ENCODE measurements at places on chromosomes 6 and 20. TPM values are rescaled to one million over a fixed set of nuclear protein-coding genes. Genes with fewer than 3 reads are reported as not detected.

- DNase-seq: peak; percentile 67
Measured at GRCh38 chr20:53162251-53162835, 190.2 kb downstream of the TSHZ2 start.

- peak; percentile 59 for DNase-seq
Measured at GRCh38 chr6:52995913-52996645, 995 bp upstream of the GSTA4 start.

DNA sequence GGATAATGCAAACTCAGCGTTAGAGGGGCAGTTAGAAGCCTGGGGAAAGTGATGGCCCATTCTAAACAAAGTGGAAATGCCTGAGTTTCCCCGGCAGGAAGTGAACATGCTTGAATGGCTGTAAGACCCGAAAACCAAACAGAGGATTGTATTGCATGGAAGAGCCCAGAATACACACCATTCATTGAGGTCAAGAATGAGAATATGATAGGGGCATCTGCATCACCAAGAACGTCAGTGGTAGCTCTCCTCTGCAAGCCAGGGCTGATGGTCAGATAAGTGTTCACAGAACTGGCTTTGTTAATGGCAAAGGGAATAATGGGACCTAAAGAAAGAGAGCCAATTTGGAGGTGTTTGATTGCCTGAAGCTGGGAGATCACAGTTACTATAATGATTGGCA is 663.4 kb downstream of the KHDRBS2 start:
- no peak for DNase-seq

DNA sequence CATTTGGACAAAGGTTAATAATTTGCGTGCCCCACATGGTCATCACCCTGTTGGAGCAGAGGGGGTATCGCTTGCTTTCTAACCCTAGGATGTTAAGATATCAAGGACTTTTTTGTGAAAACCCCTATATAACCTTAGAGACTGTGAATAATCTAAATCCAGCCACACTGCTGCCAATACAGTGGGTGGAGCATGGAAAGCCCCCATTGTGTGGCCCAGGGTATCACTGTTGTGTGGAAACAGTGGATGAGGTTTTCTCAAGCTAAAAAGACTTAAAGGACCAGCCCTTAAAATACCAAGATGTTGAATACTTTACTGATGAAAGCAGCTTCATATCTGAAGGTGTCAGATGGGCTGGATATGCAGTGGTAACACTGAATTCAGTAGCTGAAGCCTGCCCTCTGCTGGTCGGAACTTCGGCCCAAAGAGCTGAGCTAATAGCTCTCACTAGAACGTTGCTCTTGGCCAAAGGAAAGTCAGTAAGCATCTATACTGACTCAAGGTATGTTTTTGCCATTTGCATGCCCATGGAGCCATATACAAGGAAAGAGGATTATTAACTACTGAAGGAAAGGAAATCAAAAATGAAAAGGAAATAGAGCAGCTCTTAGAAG is 695.2 kb downstream of the PHF3 start:
- peak; percentile 3 for DNase-seq

GRCh38 chr20:4951299-4951698 is 50.0 kb downstream of the SLC23A2 start:
- DNase-seq: no peak

GRCh38 chr20:36792422-36792821 is 18.9 kb upstream of the DSN1 start:
- peak; percentile 77 for DNase-seq

- DNase-seq: no peak
Measured at GRCh38 chr6:97591955-97592354, 308.9 kb upstream of the MMS22L start.

- no peak for DNase-seq
Measured at GRCh38 chr20:57432862-57433491, 41.8 kb downstream of the RBM38 start.

DNA sequence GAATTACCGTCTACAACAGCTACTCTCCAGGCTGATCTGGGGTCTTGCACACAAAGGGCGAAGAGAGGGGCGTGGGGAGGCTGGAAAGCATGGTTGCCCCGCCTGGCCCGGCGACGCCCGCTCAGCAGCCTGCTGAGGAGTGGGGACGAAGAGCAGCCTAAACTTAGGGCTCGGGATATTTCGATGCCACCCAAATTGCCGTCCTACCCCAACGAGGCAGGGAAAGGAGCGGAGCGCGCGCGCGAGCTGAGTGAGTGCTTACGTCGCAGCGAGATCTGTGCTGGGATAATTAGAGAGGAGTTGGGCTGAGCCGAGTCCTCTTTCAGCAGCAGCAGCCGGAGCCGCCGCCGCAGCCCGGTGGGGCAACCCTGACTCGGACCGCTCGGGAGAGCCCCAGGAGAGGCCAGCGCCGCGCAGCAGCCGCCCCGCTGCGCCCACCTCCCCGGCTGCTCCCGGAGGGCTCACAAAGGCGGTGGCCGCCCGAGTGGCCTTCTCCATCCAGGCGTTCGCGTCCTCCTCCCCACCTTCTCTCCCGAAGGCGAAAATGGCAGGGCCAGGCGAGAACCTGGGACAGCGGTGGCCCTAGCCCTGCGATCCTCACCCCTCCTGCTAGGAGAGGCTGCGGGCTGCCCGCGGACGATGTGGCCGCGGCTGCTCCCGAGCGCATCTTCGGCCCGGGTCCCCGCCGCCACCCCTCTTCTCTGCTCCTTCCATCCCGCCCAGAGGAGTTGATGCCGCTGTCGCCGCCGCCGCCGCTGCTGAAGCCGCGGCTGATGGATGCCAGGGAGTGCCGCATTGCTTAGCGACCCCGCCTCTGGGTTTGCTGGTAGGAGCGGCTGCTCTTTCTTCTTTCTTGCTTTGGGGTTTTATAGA is at the start of gene CLVS2:
Gene CLVS2, plus strand, starts transcription at position 315 of the 873 bp plus-strand sequence. CDS start 1,543 bp downstream, outside the sequence.
- DNase-seq: no peak

DNA sequence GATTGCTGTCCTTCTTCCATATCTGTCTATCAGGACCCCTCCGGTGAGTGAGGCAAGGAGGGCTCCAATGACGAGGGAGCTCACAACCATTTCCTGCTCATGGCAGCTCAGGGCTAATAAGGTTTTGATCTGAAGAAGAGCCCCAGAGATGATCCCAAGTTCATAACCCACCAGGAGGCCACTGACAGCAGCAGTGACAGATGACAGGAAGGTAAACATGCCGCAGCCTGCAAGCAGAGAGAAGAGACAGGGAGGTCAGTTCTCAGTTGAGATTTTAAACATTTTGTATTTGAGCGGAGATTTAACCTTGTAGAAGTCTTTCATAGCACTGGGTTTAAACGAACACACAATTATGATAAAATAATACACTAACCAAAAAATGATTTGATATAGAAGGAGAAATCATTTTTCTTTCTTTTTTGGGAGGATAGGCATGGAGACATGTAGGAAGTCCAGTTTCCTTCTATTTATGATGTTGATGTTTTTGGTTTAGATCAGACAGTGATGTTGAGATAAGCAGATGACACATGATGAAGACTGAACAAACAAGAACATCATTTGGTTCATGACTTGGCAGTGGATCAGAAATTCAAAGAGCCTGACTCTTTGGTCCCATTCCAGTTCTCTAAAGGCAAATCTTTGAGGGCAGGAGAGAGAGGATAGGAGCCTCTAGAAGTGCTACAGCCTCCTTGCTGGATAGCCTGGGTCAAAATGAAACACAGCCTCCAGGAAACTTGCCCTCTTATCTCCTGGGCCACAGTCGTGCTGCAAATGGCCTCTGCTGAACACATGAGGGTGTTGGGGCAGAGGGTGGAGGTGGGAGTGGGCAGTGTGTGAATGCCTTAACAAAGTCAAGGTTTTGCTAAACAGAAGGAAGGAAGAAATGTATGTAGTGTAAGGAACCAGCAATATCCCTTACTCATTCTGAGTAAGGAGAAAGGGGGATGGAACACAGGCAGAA is 22.6 kb downstream of the SLC2A12 start:
- no peak for DNase-seq

DNA sequence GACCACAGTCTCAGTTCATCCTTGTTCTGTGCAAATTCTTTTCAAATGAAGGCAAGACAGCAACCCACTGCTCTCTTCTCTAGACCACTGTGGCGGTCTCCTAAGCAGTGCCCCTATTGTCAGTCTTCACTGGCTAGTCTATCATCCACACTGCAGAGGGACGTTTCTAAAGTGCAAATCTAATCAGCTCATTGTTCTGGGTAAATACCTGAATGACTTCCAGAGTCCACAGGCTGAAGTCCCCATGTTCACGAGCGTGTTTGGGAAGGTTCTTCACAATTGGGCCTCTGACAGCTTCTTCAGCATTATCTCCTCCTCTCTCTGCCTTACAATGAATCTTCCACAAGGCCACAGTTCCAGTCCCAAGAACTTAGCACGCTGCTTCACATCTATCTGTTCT is 73.2 kb downstream of the LAMA4 start:
- no peak for DNase-seq

DNA sequence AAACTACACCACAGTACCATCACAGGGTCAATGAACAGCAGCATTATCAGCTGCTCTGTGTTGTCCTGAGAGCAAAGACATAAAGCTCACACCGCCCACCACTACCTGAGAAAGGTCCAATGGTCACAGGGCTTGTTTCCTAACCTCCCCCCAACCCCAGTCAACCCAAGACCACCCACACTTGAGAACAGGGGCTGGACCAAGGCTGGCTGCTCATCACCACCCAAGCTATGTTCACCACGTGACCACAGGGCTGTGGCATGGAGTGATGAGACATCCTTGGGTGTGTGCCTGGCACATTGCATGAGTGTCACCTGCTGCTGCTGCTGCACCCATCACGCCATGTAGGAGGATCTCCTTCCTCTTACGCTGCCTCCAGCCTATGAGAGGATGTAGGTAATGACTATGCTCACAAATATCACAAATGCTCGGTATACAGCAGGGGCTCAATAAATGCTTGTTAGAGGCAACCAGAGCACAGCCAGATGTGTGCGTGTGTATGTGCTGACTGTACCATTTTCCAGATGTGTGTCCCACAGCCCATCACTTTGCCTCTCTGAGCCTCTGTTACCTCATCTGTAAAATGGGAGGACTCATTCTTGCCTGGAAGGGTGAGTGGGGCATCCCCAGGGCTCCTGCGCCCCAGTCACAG is 23.3 kb upstream of the SIRPA start:
- no peak for DNase-seq

DNA sequence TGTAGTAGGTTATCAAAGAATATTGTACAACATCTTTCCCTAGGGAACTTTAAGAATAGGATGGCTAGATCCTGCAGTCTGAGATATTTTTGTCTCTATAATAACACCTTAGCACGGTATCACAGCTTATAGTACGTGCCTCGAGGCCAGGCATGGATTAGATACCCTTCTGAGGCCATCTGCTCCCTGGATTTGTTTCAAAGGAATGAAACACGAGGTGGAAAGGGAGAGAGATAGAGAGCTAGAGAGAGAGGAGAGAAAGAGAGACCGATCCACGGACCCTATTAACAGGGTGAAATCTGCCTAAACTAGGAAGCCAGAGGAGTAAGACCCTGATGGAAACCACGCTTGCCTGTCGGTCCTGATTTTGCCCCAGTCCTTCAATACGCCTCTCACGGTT is 92.5 kb downstream of the CD83 start:
- no peak for DNase-seq

GRCh38 chr6:45903959-45904358 is 111.7 kb downstream of the CLIC5 start:
- no peak for DNase-seq

- DNase-seq: no peak
Measured at GRCh38 chr20:1010659-1011058, 8.5 kb upstream of the RSPO4 start.

DNA sequence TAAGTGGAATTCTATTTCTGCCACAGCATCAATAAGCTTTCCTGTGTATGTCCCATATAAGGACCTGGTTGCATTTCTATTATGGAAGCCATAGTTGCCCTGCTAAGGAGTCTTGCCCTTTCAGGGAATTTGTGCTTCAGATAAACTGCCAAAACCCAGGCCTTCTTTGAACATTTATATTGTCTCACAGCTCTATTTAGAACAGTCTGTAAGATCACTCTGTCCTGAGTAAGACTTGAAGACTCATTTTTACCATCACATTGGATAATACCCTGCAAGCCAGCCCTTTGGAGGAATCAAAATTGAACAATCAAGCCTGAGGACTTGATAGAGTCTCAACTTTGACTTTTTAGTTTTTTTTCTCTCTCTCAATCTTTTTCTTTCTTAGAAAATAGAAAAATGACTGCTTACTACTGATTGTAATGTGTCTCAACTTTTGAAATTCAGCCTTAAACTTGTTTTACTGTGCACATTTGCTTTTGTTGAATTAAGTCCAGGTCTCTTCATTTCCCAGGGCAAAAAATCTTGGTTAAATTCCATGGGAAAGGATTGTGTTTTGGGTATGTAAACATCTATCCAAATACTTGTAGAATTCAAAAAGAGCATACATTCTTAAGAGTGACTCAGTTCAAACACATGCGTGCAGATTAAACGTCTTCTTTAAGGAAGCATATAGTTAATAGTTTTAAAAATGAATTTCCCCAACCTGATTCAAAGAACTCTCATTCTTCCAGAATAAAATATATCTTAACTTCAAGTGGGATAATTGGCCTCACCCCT is 91.2 kb downstream of the PLCB1 start:
- no peak for DNase-seq

GRCh38 chr6:54813892-54814291 is 32.7 kb upstream of the FAM83B start:
- no peak for DNase-seq

DNA sequence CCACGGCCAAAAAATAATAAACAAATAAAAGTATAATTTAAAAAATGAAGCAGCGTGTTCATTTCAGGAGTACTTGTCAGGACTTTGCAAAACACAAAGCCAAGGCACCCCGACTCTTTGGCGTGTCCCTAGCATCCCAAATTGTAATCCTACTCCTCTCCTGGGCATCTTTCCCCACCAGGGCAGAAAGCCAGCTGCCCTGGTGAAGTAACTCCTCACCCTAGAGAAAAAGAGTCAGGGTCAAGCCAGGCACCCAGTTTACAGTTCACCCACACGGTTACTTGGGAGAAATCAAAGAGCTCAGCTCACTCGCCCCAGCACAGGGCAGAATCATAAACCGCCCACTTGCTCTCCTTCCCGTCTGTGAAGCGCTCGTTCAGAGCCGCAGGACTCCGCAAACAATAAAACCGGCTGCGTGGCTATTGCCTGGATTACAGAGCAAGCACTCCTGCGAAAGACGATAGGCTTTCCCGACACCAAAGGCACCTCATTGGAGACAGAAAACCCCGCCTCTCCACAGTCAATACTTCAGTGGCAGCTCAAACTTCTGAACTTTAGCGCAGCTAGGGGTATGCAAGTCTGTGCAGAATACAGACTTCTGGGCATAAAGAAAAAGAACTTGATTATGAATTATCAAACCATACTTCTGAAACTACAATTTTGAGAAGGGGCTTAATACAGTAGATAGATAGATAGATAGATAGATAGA is 73.0 kb upstream of the NHSL1 start:
- DNase-seq: no peak

GRCh38 chr6:88749849-88750248 is 213.6 kb downstream of the RNGTT start:
- DNase-seq: no peak

GRCh38 chr20:34155836-34156235 is 43.8 kb upstream of the EIF2S2 start:
- DNase-seq: no peak

The SLC32A1 gene
- not detected for total RNA-seq

The ERVFRD-1 gene
- not detected for total RNA-seq

The CAPN11 gene
- not detected for total RNA-seq

The SLC13A3 gene
- 1.6 TPM for total RNA-seq

The SRSF12 gene
- total RNA-seq: 6.2 TPM

The KIF25 gene
- total RNA-seq: not detected

The FAM110A gene
- 18.3 TPM for total RNA-seq

The GPSM3 gene
- 17.8 TPM for total RNA-seq

The ID1 gene
- total RNA-seq: 237 TPM

The TRDN gene
- not detected for total RNA-seq

The COL19A1 gene
- total RNA-seq: not detected
